ENCODE measurements at places on chromosomes 4 and X.

DNA sequence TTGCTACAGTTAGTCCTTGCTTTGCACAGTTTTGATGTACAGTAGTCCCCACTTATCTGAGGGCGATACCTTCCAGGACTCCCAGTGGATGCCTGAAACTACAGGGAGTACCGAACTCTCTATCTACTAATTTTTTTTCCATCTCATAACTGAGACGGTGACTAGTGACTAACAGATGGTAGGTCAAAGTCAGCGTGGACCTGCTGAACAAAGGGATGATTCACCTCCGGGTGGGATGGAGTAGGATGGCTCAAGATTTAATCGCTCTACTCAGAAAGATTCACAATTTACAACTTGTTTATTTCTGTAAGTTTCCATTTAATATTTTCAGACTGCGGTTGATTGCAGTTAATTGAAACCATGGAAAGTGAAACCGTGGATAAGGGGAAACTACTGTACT, 655.8 kb downstream of the ZNF674 start:
- H3K4me1 ChIP-seq = no peaks in the 10 kb centered on the region
- H3K36me3 ChIP-seq = no peaks in the 10 kb centered on the region
- no peak overlapping the region for H3K27ac ChIP-seq
- no peaks in the 10 kb centered on the region for H3K27me3 ChIP-seq

GRCh38 chr4:137226900-137227299, 305.4 kb downstream of the PCDH18 start:
- H3K27me3 ChIP-seq = no peaks in the 10 kb centered on the region
- no peak overlapping the region for H3K27ac ChIP-seq
- H3K4me3 ChIP-seq = no peak overlapping the region
- H3K36me3 ChIP-seq = no peaks in the 10 kb centered on the region
- no peak for DNase-seq
- no peaks in the 10 kb centered on the region for H3K4me1 ChIP-seq

- no peak for DNase-seq
- no peaks in the 10 kb centered on the region for H3K36me3 ChIP-seq
- H3K27ac ChIP-seq = no peak overlapping the region
- H3K4me3 ChIP-seq = no peak overlapping the region
These were observed 177.5 kb upstream of the TTC29 start for GRCh38 chr4:147123146-147123545.

DNA sequence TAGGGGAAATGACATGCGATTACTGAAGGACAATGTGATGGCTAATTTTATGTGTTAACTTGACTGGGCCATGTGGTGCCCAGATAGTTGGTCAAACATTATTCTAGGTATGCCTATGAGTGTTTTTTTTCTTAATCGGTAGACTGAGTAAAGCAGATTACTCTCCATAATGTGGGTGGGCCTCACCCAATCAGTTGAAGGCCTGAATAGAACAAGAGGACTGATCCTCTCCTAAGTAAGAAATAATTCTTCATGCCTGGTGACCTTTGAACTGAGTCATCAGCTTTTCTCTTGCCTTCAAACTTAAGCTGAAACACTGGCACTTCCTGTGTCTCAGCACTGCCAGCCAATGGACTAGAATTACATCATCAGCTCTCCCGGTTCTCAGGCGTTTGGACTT, 164.0 kb upstream of the FGF13 start:
- no peaks in the 10 kb centered on the region for H3K4me1 ChIP-seq
- DNase-seq = no peak

DNA sequence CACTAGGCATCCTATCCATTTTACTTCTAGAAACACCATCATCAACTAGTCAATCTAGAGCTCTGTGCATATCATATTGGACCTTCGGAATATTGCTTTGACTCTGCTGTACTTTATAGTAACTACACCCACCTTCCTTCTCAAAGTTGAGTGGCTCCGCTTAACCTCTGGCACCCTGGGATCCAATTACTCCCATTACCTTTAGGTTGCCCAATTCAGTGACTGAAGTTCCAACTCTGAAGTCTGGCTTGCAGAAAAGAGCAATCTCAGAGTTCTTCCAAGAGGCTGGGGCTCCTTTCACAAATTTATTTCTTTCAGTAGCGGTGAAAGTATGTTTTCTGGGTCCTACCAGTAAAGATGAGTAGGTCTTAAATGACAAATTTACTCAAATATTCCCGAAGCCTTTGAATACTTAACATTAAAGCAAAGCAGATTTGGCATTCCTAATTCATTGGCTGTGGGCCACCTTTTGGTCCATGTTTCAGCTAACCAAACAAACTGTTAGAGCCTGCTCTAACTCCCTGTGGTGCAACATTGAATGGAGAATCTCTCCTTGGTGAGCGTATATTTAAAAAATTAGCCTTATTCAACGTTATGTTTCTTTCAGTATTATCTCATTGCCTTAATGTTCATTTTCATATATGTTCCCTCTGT, 1215.8 kb downstream of the RAPGEF2 start:
- H3K27ac ChIP-seq = no peak overlapping the region
- no peaks in the 10 kb centered on the region for H3K4me1 ChIP-seq
- H3K4me3 ChIP-seq = no peak overlapping the region
- H3K27me3 ChIP-seq = no peaks in the 10 kb centered on the region
- H3K36me3 ChIP-seq = no peaks in the 10 kb centered on the region

GRCh38 chr4:58515226-58515625, 1405.0 kb upstream of the IGFBP7 start:
- H3K36me3 ChIP-seq = no peaks in the 10 kb centered on the region
- H3K4me3 ChIP-seq = no peak overlapping the region
- no peaks in the 10 kb centered on the region for H3K27me3 ChIP-seq
- no peak for DNase-seq
- no peaks in the 10 kb centered on the region for H3K4me1 ChIP-seq
- no peak overlapping the region for H3K27ac ChIP-seq

DNA sequence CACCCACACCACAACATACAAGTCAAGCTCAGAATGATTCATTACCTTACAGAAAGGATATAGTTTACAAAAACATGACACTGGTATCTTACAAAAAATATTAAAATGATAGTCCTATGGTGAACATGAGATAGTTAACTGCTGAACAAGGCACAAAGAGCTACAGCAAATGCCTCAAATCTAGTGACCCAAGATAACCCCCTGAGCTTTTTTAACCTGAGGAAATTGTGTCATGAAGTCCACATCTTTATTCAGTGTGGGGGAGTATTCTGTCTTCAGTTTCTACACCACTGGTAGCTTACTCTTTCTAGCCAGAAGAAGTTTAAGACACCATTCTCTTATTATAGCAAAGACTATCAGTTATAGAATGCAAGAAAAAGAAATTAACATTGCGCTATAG, 218.7 kb downstream of the MAPK10 start:
- DNase-seq = no peak
- H3K27ac ChIP-seq = no peak overlapping the region
- no peaks in the 10 kb centered on the region for H3K27me3 ChIP-seq

- H3K4me1 ChIP-seq = no peaks in the 10 kb centered on the region
- no peaks in the 10 kb centered on the region for H3K36me3 ChIP-seq
- H3K4me3 ChIP-seq = no peak overlapping the region
- H3K27me3 ChIP-seq = no peaks in the 10 kb centered on the region
- no peak for DNase-seq
- no peak overlapping the region for H3K27ac ChIP-seq
These were observed 180.7 kb upstream of the PGRMC2 start for GRCh38 chr4:128468123-128468989.

DNA sequence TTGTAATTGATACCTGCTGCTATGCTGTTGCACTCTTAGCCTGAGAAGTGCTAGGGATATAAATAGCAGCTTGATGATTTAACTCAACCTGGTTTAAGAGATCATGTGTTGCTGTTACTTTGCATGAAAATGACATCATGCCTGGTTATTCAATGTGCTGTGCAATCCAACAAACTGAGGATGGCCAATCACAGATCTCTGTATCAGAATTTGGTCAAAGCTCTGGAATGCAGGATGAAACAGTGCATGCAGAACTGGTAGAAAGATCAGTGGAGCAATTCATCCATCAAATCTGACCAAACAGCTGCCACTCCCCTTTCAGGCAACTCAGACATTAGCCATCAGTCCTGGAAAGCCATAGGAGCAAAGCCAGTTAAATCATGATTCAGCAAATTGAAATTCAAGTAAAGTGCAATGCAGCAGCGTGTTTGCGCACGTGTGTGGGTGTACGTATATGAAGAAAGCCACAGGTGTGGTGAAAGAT, 160.3 kb upstream of the RASGEF1B start:
- H3K4me3 ChIP-seq = no peak overlapping the region
- H3K36me3 ChIP-seq = no peaks in the 10 kb centered on the region
- no peak overlapping the region for H3K27ac ChIP-seq
- no peak for DNase-seq
- peaks cover 4% of the 10 kb centered on the region for H3K4me1 ChIP-seq

All from T-cell (primary cell).